Trophoblast cell (in vitro differentiated cells and primary cell): ENCODE measurements at places on chromosomes 5 and 9.

GRCh38 chr9:121050128-121050988 lies at the start of gene C5:
Gene C5 (minus strand): TSS chr9:121050275. CDS start chr9:121050246, 29 bp downstream.
- no peak for DNase-seq

DNA sequence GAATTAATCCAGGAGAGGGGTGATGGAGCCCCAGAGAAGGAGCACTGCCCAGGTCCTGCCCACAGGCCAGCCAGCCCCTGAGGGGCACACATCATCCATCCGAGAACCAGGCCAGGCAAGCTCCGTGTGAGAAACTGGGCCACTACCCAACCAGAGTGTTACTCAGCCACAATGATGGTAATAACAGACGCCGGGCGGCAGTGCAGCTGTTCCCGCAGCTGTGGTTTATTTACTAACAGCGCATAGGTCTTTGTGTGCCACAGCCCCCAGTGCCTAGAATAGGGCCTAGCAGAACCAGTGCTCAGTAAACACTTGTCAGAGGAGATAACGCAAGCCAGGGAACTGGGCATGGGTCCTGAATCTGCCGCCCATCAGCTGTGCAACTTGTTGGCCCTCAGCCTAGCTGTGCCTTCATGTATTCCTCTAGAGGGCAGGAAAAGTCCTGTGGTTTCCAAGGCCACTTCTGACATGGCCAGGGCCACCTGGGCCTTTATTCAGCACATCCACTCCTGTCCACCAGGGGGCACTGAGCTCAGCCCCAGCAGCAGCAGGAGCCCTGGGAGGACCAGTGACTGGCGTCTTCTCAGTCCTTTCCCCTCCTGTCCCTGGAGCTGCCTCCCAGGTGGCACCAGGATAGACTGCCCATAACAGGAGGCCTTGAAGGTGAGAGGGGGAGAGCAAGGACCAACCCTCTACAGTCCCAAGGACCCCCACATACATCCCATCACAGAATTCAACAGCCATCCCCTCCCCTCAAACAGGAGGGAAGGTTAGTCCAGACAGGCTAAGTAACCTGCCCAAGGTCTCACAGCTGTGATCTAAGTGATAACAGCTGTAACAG lies 2.1 kb downstream of the MXD3 start:
- peak; percentile 84 for DNase-seq

- DNase-seq: no peak
These were observed 55.6 kb downstream of the CCDC192 start for GRCh38 chr5:127758766-127759283.

GRCh38 chr9:28329323-28329722 lies 756.0 kb upstream of the C9orf72 start:
- no peak for DNase-seq

DNA sequence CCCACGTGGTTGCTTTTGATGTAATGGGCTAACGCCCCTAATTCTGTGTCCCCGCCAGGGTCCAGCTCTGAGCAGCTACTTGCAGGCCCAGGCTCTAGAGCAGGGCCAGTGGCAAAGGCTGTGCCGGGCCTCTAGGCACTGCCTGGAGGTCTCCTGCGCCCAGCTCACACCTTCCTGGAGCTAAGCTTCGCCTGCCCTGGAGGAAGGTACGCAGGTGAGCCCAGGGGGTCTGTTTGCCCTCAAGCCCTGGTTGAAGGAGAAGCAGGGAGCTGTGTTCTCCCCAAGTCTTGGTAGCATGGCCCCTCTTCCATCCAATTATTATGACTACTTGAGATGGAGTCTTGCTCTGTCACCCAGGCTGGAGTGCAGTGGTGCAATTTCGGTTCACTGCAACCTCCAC lies 5.2 kb upstream of the LMX1B start:
- no peak for DNase-seq
